Osteocyte (in vitro differentiated cells): ENCODE measurements at places on chromosomes 13 and 19.

- DNase-seq = no peak
Observed at GRCh38 chr19:31332096-31332495, 17.1 kb downstream of the TSHZ3 start.

DNA sequence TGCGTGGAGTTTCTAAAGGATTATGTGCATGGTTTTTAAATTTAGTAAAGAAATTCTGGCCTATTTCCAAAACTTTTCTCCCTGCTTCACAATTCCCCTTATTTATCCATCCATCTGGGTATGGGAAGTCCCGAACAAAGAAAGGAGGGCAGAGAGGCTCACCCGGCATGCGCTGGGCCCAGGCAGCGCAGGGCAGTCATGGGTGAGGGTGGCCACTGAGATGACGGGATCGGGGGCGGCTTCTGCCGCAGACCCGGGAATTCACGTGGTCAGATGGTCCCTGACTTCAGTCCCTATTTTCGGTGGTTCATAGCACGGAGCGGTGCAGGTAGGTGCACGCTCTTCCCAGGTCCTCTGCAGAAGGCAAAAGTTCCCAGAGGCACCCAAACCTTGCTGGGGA is 14.5 kb downstream of the IRS2 start:
- no peak for DNase-seq

GRCh38 chr13:99432609-99433542 is 68.4 kb upstream of the TM9SF2 start:
- DNase-seq = no peak

GRCh38 chr19:16586991-16587832 is 15.0 kb upstream of the SLC35E1 start:
- DNase-seq = no peak

DNA sequence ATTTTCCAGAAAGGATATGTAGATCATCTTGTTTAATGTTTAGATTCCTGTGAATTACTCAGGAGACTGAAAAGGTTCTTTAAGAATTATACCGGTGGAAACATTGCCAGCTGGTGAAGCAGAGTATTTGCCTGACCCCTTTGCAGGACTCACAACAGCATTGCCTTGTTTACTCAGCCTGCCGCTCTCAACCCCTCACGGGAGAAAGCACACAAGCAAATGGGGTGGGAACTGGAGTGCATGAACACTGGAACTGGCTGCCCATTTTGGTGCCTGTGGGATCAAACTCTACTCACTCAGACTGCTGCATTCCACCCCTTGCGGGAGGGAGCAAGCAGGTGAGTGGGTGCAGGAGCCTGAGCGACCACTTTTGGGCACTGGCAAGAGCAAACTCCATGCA is 804.7 kb upstream of the SLITRK1 start:
- no peak for DNase-seq

- DNase-seq = no peak
Observed at GRCh38 chr13:33227927-33228647, 57.5 kb downstream of the STARD13 start.

GRCh38 chr13:44470638-44471562 is 97.3 kb downstream of the SERP2 start:
- DNase-seq = no peak

- no peak for DNase-seq
Observed at GRCh38 chr13:27236478-27236877, 14.9 kb upstream of the RPL21 start.

GRCh38 chr19:47637550-47637949 is 28.6 kb downstream of the BICRA start:
- DNase-seq = no peak

DNA sequence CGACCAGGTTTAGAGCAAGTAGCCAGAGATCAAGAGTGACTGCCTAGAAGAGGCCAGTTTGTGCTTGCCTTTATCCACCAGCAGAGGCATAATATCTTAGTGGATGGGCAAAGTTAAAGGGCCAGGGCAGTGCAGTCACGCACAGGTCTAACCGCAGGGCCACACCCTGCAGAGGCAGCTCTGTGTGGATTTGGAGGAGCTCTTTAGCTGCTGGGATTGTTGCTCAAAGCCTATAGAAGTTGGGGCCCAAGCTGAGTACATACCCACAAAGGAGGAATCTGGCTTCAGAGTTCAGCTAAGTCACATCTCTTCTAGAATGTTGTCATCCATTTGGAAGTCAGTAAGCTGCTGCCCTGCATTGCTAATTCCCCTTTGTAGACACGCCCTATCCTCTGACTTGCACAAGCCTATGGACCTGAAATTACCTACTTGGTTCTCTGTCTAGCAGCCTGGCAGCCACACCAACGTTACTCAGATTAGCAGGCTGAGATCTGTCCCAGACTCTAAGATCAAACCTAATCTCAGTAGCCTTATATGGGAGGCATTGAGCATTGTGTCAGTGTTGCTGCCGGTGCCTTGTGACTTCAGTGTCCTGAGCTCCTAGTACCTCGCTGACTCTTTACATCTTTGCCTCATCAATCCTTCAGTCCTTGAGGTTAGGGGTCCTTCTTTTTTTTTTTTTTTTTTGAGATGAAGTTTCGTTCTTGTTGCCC is 102.9 kb upstream of the STARD13 start:
- DNase-seq = no peak

- DNase-seq = no peak
Observed at GRCh38 chr19:18514800-18515682, 6.8 kb downstream of the ELL start.

GRCh38 chr13:77513719-77514335 is 21.7 kb upstream of the SCEL start:
- no peak for DNase-seq

GRCh38 chr13:19161308-19161707 is 20.3 kb downstream of the TUBA3C start:
- DNase-seq = no peak

DNA sequence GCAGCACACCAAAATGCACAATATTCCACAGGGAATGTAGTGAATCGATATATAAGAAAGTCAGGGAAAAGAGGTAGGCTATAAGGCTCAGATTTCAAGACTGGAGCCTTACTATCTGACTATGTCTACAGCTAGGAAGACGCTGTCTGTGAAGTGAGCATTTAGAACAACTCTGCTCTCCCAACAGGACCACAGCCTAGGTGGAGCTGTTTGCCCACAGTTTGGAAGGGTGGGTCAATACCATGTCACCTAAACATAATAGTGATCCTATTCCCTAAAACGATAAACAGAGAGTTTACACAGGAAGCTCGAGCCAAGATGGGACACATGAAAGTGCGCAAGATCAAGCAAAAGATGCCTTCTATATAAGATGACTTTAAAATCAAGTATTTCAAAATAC is 2486.0 kb upstream of the PCDH20 start:
- no peak for DNase-seq

DNA sequence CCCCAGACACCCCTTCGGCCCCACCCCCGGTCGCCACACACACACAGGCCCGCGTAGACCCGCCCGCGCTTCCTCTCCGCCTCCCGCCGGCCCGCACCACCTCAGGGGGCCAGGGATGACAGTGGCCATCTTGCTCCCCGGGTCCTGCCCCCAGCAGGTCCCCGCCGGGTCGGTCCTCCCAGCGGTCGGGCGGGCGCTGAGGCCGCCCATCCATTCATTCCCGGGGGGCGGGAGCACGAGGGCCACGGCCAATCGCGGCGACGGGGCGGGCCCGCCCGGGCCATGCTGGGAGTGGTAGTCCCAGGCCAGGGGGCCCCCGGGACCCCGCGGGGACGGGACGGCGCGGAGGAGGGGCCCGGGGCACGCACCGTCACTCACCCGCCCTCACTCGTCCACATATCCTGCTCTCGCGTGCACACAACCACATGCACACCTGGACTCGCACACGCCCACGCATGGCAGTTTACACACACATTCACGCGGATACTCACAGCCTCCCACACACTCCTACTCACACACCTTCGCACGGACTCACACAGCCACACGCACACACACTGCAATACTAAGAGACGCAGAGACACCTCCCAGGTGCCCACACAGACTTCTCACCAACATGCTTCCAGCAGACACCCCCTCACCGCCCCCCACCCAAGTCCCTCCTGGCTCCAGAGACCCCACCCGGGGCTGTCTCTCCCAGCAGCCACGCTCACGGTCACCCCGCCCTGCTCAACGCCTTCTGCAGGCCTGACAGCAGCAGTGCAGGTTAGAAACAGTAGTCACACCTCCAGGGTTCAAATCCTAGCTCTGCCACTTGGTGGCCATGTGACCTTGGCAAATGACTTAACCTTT is at the start of gene DPF1:
TSS of gene DPF1 (minus strand) at position 209 of the 849 bp plus-strand sequence. CDS start at position 129, 80 bp downstream.
- peak; percentile 89 for DNase-seq

DNA sequence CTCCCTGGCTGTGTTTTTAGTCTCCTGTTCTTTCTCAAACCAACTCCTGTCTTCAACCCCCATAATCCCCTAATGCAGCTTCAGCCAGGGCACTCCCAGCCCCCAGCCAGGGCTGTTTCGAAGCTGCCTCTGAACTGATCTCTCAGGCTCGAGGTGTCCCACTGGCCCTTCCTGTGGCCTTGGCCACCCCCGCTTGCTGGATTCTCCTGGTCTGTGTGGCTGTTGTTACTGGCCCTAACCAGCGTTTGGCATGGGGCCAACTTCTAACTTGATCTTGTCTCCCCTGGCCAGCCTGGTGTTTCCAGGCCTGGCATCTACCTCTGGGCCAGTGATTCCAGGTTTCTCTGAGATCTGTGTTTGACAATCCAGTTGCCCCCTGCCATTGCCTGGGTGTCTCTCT is 11.0 kb downstream of the XAB2 start:
- no peak for DNase-seq

- DNase-seq = peak; percentile 86
Observed at GRCh38 chr13:50080911-50081678, 65.9 kb downstream of the KCNRG start.

DNA sequence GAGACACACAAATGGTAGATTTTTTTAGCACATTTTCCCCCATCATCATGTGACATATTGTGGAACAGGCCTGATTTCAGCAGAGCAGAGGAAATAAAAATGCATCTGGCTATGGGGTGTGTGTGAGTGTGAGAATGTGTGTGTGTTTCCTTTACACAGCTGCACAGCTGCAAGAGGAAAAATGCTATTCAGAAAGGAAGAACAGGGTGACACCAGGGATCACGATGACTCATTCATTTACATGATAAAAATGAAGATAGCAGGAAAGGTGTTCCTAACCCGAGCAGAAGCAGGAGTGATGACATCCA is 469.5 kb upstream of the TSHZ3 start:
- no peak for DNase-seq

DNA sequence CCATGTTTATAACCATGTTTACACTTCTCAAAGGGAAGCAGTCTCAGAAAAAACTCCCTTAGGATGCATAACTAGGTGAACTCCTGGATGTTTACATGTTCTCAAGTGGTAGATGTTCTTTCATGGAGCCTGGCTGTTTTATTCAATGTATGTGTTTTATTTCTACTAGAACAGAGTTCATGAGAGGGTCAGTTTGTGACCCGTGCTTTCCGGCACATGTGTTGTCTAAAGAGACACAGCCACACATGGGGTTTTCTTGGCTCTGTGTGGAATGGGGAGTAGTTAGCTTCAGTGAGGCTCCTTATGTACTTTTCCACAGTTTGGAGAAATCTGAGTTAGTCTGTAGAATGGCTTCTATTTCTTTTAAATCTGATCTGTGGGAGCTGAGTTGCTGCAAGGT is 60.9 kb downstream of the ATP8A2 start:
- DNase-seq = no peak

DNA sequence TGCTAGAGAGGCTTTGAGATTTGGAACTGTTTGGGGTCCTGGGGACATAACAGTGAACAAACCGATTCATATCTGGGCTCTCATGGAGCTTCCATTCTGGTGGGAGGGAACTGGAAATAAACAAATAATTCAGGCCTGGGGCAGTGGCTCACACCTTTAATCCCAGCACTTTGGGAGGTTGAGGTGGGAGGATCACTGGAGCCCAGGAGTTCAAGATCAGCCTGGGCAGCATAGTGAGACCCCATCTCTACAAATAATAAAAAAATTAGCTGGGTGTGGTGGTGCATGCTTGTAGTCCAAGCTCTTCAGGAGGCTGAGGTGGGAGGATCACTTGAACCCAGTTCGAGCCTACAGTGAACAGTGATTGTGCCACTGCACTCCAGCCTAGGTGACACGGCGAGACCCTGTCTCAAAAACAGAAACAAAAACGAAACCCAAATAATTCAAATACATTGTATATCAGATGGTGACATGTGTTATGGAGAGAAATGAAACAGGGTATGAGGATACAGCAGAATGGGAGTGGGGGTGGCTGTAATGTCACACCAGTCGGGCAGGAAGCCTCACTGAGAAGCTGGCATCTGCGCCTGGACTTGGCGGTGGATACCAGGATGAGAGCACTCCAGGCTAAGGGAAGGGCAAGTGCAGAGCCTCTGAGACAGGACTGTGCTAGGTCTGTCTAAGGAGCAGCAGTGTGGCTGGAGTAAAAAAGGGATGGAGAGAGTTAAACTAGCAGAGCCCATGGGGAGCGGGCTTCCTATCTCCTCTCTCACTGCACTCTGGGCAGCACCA is 131.1 kb upstream of the ZNF536 start:
- no peak for DNase-seq

GRCh38 chr13:74052402-74052928 is 81.7 kb downstream of the KLF12 start:
- DNase-seq = no peak

- DNase-seq = no peak
Observed at GRCh38 chr19:58395220-58395978, at the start of gene RNF225. Gene RNF225 (plus strand): TSS chr19:58395656. CDS start chr19:58396090, 434 bp downstream.

DNA sequence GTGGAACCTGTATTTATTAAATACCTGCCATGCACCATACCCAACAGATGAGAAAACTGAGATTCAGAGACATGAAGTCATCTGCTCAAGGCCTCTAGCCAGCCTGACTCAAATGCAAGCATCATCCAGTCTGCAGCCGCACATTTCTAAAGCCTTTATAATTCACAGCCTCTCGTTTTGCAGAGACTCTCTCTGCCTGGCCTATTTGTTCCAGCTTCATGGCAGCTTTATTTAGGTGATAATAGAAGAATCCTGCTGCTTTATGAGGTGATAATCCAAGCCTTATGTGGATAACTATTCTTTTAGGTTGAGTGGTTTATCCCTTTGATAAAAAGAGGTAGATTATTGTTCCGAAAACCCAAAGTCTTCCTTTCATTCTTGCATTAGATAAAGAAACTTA is 58.4 kb downstream of the OXGR1 start:
- DNase-seq = no peak

- DNase-seq = no peak
Observed at GRCh38 chr13:106095919-106096318, 439.5 kb downstream of the EFNB2 start.

GRCh38 chr13:25654322-25654721 is 282.5 kb downstream of the ATP8A2 start:
- no peak for DNase-seq

- no peak for DNase-seq
Observed at GRCh38 chr13:34165158-34165557, 347.2 kb downstream of the RFC3 start.

- no peak for DNase-seq
Observed at GRCh38 chr19:47283405-47284059, 8.8 kb downstream of the INAFM1 start.

DNA sequence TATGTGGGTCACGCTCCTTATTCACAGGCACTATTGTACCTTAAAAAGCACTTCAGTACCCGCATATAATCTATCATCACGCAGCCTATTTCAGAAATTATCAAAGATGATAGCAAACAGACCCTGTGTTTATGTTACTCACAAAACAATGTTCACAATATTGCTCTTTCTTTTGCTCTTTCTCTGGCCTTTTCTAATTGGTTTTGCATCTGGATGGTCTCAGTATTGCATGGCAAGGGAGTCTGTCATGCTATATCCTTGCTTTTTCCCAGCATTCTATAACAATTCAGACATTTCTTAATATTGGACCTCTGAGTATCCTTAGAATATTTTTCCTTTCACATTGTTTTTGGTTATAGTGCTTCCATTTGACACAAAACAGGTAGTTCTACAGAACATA is 541.8 kb upstream of the KLF12 start:
- DNase-seq = no peak

GRCh38 chr19:41904118-41904870 is 21.3 kb downstream of the ARHGEF1 start:
- DNase-seq = no peak
